Kasumi-1 (cell line): ENCODE measurements at places on chromosomes 7 and 10.

GRCh38 chr10:118694848-118695247 is 59.9 kb downstream of the CACUL1 start:
- DNase-seq, result no peak

- no peak for DNase-seq
These were observed 29.1 kb downstream of the NAPEPLD start for GRCh38 chr7:103119791-103120291.

- peak; percentile 89 for DNase-seq
These were observed 42.3 kb downstream of the NOC3L start for GRCh38 chr10:94320285-94320914.

GRCh38 chr10:73780966-73781365 is 882 bp upstream of the CHCHD1 start:
- peak; percentile 21 for DNase-seq

DNA sequence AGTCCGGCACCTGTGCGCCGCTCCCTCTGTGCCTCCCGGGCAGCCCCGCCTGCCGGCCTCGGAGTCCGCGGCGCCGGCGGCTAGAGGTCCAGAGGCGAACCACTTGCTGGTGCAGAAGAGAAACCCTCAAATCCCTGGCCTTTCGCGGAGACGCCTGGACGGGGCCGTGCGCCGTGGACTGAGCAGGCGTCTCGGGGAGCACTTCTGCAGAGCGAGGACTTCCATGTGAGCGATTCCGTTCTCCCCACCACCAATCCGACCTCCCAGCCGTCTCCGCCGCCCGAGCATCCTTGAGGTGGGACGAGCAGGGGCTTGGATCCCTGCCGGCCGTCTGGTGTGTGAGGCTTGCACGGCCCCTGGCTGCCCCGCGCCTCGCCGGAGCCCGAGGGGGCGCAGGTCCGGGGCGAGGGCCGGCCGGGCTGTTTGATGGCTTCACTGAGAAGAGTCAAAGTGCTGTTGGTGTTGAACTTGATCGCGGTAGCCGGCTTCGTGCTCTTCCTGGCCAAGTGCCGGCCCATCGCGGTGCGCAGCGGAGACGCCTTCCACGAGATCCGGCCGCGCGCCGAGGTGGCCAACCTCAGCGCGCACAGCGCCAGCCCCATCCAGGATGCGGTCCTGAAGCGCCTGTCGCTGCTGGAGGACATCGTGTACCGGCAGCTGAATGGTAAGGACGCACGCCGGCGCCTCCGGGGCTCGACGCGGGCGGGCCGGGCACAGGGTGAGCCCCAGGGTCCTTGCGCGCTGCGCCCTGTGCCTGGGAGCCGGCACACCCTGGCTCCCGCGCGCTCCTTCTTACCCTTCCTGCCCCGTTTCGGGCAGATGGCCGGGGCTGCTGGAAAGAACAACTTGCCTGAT is 660 bp downstream of the GALNT17 start:
- no peak for DNase-seq

- DNase-seq, result no peak
These were observed 67.5 kb upstream of the CCNY start for GRCh38 chr10:35268791-35269257.
